Stimulated activated naive B cell treated with anti-CD40 and anti-IgM and Interleukin-4, amounts not matched to agents 10 μg/mL and 1 μg/mL and 100 μg/mL, for 72 hours (primary cell): ENCODE measurements at places on chromosomes 12 and 14.

GRCh38 chr12:119808441-119808840, 68.7 kb downstream of the CIT start:
- H3K4me1 ChIP-seq: peaks cover 8% of the 10 kb centered on the region
- no peak for DNase-seq
- H3K27ac ChIP-seq: no peak overlapping the region
- H3K4me3 ChIP-seq: no peak overlapping the region

GRCh38 chr14:99192830-99193229, 79.2 kb downstream of the BCL11B start:
- DNase-seq: no peak
- peaks cover 3% of the 10 kb centered on the region for H3K27me3 ChIP-seq
- no peak overlapping the region for H3K4me3 ChIP-seq
- H3K27ac ChIP-seq: no peak overlapping the region
- no peaks in the 10 kb centered on the region for H3K36me3 ChIP-seq

GRCh38 chr12:6866920-6867412, 365 bp upstream of the TPI1 start:
- no peaks in the 10 kb centered on the region for H3K27me3 ChIP-seq
- H3K27ac ChIP-seq: peak overlapping the region; percentile 99
- peaks cover 42% of the 10 kb centered on the region for H3K4me1 ChIP-seq
- H3K36me3 ChIP-seq: peaks cover 80% of the 10 kb centered on the region
- DNase-seq: no peak

DNA sequence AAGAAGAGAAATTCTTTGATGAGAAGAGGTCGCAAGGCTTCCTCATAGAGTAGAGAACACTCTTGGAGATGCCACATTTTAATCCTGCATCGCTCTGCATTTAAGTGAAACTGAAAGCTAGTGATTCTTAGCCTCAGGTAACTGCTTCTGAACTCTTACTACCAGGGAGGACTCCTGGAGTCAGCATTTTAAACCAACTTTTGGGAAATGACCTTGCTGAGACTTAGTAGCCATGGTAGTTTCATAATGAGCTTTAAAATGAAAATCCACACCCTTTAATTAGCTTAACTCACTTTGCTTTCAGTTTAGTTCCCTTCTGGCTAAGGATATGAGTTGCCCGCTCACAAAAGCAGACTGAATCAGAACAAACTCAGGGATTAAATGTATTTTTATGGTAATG, 80.3 kb downstream of the SYNE2 start:
- no peaks in the 10 kb centered on the region for H3K27me3 ChIP-seq
- no peak overlapping the region for H3K27ac ChIP-seq
- H3K36me3 ChIP-seq: no peaks in the 10 kb centered on the region
- H3K4me3 ChIP-seq: no peak overlapping the region
- H3K4me1 ChIP-seq: peaks cover 3% of the 10 kb centered on the region
- DNase-seq: no peak

- H3K27me3 ChIP-seq: peaks cover 21% of the 10 kb centered on the region
- no peak overlapping the region for H3K4me3 ChIP-seq
- H3K27ac ChIP-seq: no peak overlapping the region
- DNase-seq: no peak
Observed at GRCh38 chr14:95944462-95944861, 67.8 kb downstream of the TUNAR start.

- H3K4me3 ChIP-seq: no peak overlapping the region
- H3K27ac ChIP-seq: no peak overlapping the region
- no peaks in the 10 kb centered on the region for H3K27me3 ChIP-seq
- no peak for DNase-seq
- H3K36me3 ChIP-seq: no peaks in the 10 kb centered on the region
Observed at GRCh38 chr12:125773033-125773640, 707.9 kb downstream of the AACS start.

- peaks cover 49% of the 10 kb centered on the region for H3K36me3 ChIP-seq
- H3K27ac ChIP-seq: no peak overlapping the region
- H3K4me3 ChIP-seq: no peak overlapping the region
- DNase-seq: no peak
- peaks cover 47% of the 10 kb centered on the region for H3K4me1 ChIP-seq
- H3K27me3 ChIP-seq: no peaks in the 10 kb centered on the region
Observed at GRCh38 chr12:53194973-53195372, 12.1 kb downstream of the ITGB7 start.
